ENCODE measurements at places on chromosomes 3 and 15.
A peak's percentile ranks its signal among the peaks of the same experiment; 100 is the strongest.

GRCh38 chr3:189673535-189673934 lies 42.3 kb downstream of the TP63 start:
- no peak for DNase-seq

DNA sequence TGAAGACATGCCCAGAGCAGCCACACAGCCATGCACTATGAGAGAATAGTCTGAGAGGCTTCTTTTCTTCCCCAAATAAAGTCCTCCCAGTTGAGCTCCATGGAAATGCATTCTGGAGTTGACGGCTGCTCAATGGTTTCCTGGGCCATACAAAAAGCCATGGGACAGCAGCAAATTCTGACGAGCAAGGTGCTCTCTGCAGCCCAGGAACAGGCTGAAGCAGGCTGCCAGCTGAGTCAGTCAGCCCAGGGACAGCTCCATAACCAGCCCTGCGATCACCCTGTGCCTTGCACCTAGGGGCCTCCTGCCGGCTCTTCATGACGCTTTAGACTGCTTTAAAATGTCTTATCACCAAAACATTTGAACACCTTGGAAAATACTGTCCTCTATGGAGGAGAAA lies 256.3 kb upstream of the CHRNA7 start:
- no peak for DNase-seq

GRCh38 chr15:70528270-70528706 lies 235.1 kb downstream of the UACA start:
- peak; percentile 94 for DNase-seq

GRCh38 chr15:48361685-48362084 lies 30.5 kb downstream of the DUT start:
- no peak for DNase-seq

DNA sequence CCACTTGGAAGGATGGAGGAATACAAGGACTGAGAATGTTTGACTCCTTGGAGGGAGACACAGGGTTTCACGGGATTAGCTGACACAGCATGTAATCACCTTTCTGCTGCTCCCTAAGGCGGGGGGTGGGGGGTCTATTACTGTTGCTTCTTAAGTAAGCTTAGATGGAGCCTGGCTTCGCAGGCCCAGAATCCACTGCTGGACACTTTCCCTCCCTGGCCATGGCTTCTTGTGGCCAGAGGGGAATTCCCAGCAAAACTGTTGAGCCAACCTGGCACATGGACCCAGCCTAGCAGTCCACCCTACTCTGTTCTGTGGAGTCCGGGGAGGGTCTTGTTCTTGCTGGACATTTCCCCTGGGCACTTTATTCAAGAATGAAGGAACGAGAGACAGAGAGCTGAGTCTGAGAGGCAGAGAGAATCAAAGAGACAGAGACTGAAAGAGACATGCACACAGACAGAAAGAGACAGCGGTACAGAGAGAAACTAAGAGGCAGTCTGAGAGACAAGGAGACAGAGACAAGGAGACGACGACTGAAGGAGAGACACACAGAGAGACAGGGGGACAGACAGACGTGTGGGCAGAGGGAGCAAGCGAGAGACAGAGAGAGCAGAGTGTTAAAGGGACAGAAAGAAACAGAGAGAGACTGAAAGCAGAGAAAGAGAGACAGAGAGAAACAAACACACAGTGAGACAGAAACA lies 55.6 kb upstream of the DLG1 start:
- DNase-seq: no peak

DNA sequence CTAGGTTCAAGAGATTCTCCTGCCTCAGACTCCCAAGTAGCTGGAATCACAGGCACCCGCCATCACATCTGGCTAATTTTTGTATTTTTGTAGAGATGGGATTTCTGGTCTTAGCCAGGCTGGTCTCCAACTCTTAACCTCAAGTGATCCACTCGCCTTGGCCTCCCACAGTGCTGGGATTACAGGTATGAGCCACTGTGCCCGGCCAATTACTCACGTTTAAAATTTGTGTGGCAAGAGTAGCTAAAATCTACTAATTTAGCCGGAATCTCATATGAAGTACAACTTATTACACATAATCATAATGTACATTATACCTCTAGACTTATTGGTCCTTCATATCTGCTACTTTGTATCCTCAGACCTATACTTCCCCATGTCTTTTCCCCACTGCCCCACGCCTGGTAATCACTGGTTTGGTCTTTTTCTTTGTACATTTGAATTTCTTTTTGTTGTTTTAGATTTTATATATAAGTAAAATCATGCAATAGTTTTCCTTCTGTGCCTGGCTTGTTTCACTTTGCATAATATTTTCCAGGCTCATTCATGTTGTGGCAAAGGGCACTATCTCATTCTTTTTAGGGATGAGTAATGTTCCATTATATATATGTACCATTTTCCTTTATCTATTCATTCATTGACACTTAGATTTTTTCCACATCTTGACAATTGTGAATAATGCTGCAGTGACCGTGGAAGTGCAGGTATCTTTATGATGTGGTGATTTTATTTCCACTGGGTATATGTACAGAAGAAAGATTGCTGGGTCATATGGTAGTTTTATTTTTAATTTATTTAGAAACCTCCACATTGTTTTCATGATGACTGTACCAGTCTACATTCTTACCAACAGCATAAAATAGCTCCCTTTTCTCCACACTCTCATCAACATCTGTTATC lies 605.0 kb upstream of the CBLB start:
- no peak for DNase-seq

- peak; percentile 66 for DNase-seq
Measured at GRCh38 chr15:38879909-38880471, 315.4 kb upstream of the RASGRP1 start.

- DNase-seq: no peak
Measured at GRCh38 chr3:194022052-194022451, 113.9 kb upstream of the HES1 start.

DNA sequence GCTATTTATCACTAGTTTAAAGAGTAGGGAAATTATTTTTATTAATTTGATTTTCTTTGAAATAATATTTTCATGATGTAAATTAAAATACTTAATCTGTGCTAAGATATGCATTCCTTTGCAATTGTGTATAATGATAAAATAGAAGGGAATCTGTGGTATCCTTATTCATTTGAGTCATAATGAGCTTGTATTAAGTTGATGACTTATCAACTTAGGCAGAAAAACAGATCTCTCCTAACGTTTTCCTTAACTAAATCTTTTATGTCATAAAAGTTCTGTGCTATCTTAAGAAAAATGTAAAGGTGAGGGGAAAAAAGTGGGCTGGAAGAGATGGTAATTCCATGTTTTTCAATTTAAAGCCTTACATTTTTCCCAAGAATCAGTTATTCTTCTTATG lies 1.9 kb downstream of the FGF7 start:
- no peak for DNase-seq

GRCh38 chr3:134302674-134303073 lies 52.0 kb upstream of the RYK start:
- peak; percentile 30 for DNase-seq

DNA sequence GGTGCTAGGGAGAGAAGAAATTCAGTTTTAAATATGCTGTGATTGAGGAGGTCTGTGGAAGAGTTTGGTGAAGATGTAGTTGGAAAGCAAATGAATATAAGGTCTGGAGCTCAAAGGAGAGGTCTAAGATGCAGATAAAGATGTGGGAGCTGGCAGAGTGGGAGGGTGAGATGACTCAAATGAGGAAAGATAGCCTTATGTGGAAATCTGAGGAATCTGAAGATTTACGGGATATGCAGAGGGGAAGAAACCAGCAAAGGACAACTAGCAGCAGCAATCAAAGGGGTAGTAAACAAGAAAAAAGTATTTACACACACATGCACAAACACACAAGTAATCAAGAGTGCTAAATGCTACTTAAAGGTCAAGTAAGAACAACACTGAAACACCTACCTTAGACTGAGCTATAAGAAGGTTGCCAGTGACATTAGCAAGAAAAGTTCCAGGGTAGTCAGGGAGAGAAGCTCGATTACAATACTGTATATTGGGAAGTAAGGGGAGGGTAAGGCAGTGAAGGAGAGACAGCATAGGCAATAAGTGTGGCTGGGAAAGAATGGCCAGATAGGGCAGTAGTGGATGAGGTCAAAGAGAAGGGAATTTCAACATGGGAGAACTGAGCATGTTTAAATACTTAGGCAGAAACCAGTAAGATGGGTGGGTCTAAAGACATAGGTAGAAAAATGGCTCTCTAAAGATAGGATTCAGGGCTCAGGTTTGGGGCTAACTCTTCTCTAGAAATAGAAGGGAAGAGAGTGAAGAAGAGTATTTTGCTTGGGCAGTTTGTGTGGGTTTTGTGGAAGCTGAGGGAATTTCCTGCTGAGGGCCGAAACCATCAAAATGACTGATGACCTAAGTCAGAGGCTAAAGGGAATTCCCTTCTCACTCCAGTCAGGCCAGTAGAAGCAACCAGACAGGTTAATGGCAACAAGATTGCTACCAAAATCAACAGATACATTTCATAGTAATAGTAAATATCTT lies 8.9 kb downstream of the CMTM6 start:
- DNase-seq: no peak

GRCh38 chr3:42224658-42225421 lies 41.1 kb downstream of the CCK start:
- no peak for DNase-seq

Measured in DMS53 (cell line).